Activated T-helper 1 cell treated with anti-CD3 and anti-CD28 coated beads, Interleukin-2, amount 50 U/mL, for 16 hours (primary cell): ENCODE measurements at places on chromosomes 1 and 21.

DNA sequence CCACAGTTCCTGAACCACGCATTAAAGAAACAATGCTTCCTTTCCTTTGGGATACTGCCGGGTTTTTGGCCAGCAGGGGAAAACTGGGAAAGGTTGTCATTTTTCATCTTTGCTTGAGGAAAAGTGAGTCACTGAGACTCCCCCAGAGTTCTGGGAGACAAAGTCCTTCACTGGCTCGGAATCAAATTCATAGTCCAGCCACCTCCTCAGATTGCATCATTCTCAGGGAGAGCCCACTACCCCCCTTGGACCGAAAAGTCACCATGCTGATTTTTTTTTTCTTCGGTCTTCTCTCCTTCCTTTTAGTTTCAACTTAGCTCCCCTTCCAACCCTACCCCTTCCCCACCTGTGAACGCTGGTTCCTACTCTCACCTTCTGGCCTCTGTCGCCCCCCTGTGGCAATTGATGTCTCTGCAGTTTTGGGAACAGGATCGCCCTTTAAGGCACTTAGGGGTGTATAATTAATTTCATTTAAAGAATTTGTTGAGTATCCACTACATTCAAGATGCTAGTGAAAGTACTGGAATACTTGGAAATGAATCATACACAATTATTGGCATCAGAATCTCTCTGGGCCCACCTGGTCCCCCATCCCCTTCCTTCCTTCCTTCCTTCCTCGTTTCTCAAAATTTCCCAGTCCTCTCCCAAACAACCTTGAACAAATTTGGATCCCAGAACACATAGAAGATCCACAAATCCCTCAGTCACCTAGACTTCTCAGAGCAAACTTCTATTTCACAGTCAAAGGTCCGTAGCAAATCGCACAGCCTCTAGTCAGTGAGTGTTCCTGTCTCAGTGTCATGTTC is 6.9 kb downstream of the ACKR1 start:
- no peak for DNase-seq

GRCh38 chr1:240794046-240794843 is 182.3 kb upstream of the GREM2 start:
- no peak for DNase-seq

DNA sequence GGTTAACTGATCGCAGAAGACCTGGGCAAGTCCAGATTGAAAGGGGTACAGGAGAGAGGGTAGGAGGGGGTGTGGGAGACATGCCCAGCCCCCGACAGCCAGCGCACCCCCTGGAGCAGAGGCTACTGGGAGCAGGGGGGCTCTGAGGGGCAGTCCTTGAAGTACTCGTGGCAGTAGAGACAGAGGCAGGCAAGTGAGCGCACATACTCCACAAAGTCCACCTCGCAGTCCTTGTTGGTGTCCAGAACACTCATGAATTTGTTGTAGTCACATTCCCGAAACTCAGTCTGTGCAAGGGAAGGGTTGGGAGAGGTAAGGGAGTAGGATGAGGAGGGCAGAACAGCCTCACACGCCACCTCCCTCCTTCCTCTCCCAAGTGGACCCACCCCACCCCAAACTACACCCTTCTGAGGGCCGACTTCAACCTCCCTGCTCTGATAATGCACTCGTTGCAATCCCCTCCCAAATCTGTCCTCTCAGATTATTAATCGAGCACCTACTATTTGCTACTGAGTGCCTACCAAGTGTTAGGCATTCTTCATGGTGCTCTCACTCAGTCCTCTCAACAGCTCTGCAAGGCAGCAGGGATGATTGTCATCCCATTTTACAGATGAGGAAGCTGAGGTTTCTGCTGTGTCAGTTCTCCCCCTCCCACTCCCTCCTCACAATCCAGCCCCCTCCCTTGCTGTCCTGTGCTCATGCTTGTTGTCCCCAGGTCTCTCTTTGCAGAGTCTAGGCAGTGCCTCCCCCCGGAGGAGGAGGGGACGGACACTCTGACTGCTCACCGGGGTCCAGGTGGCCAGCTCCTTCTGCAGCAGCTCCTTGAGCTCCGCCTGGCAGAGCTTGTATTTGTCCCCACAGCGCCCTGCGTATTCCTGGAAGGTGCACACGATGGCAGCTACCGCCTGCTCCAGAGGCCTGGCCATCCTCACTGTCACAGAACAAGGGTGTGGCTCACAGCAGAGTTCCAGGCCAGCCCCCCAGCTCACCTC is 1.2 kb downstream of the S100A3 start:
- DNase-seq, result no peak

GRCh38 chr1:240652961-240653409 is 41.0 kb upstream of the GREM2 start:
- DNase-seq, result no peak

DNA sequence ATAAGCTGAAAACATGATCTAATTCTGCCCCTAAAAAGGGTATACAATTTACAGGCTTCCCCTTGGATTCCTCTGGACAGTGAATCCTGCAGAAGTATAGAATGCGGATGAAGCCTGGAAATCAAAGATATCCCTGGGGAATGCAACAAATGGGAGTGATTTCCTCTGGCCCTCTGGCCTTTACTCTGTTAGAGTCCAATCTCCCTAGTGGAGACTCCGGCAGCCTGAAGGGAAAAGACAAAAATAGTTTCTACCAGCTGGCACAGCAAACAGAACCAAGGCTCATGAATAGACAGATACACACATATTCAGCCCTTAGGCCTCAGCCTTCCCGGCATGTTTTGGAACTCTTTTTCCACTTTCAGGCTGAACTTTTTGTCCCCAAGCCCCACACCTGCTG is 3.9 kb upstream of the LRRC52 start:
- no peak for DNase-seq
